Activated naive CD4-positive, alpha-beta T cell (primary cell): ENCODE measurements at places on chromosomes 7 and 10.

DNA sequence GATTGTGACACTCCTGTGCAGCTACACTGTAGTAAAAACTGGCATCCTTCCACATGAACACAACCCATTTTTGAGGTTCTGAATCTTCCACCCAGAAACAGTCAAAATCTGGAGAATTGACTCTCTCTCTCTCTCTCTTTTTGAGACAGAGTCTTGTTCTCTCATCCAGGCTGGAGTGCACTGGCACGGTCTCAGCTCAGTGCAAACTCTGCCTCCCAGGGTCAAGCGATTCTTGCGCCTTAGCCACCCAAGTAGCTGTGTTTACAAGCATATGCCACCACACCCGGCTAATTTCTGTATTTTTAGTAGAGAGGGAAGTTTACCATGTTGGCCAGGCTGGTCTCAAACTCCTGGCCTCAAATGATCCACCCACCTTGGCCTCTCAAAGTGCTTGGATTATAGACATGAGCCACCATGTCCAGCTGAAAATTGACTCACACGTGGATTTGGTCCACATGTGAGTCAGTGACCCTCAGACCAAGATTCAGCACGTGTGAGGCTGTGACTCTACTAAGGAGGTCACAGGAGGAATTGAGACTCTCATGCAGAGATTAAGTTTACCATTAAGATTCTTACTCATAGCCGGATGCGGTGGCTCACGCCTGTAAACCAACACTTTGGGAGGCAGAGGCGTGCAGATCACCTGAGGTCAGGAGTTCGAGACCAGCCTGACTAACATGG is 12.1 kb upstream of the ZNF107 start:
- no peak for DNase-seq

DNA sequence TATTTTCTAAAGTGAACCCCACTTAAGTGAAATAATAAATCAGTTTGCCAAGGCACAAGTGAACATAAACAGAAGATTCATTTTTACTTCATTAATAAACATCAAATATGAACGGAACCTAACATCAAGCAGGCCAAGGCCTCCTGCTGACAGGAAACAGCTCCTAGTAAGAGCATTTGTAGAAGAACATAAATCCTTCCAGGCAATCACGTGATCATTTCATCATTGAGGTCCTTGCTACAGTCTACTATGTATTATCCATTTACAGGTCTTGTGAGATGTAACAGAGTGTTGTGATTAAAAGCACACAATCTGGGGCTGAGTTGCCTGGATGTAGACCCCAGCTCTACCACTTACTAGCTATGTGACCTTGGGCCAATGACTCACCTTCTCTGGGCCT is 70.6 kb downstream of the CALD1 start:
- DNase-seq, result no peak

DNA sequence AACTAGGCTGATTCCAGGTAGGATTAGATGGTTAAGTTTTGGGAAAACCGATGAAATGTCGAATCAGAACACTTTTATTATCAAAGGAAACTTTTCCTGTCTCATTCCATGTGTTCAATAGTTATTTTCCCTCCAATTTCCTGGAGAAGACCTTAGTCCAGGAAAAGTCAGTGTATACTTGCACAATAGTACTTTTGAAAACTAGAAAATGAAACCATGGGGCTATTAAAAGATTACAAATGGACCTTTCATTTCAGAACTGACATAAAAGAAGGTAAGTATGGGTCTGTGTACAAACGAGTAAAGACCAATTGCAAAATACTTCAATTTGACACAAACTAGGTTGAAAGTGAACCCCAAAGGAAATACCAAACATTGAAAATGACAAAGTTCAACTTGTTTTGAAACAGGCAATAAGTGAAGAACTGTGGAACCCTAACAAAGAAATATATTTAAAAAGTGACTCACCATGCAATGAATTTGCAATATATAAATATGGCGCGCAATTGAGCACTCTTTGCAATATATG is 2.1 kb downstream of the AVPI1 start:
- DNase-seq, result no peak

GRCh38 chr10:23630885-23631284 is 192.0 kb downstream of the OTUD1 start:
- DNase-seq, result no peak

- DNase-seq, result no peak
Observed at GRCh38 chr10:2782265-2782664, 285.1 kb upstream of the PFKP start.

- DNase-seq, result no peak
Observed at GRCh38 chr10:35456153-35456720, 119.9 kb downstream of the CCNY start.

GRCh38 chr7:107427462-107427861 is 42.4 kb upstream of the GPR22 start:
- DNase-seq, result no peak

DNA sequence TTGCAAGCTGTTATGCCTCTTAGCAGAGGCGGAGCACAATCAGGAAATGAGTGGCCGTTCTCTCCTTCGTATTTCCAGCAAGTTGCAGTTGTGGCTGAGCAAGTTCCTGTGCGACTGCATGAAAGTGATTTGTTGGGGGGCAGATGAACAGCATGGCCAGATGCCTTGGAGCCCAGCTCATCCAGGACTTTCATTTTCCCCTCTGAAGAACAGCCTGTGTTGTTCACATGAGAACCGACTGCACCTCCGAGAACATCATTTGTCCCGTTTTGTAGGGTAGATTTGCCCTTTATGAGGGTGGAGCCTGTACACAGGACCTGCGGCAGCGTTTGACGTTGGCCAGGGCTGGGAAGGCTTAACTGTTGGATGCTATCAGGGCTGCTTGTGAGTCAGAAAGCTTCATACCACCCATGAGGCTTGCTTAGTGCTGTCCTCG is 4.4 kb downstream of the BAG3 start:
- DNase-seq, result peak; percentile 36

GRCh38 chr10:8919280-8919679 is 864.8 kb downstream of the GATA3 start:
- no peak for DNase-seq

GRCh38 chr10:24791084-24791726 is 67.5 kb upstream of the ARHGAP21 start:
- DNase-seq, result no peak

DNA sequence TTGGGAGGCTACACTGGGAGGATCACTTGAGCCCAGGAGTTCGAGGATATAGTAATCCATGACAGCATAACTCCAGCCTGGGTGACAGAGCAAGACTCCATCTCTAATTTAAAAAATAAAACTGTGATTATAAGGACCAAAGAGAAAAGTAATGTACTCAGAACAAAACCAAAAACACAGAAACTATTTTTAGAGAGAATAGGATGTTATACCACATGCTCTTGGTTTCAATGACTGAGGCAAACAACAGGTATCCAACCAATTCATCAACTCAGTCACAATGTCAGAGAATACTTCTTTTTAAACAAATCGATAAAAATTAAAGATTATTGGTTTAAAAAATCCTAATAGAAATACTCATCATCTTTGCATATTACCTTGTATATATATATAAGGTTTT is 186.7 kb downstream of the TPK1 start:
- DNase-seq, result no peak

DNA sequence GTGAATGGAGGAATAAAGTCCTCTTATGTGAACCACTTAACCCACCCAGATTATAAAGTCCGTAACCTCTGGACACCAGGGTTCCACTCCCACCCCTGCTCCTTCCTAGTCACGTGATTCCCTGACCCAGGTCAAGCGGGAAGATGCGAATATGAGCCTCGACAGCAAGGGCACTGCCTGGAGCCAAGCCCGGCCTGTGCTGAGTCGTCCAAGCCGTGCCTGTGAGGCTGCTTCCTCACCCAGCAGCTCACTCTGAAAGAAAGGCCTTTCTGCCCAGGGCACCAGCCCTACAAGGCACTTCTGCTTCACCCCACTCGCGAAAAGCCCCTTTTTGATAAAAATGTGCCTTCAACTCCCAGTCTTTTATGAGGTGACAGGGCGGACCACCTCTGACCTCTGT is 85.8 kb downstream of the CYTH3 start:
- DNase-seq, result no peak

GRCh38 chr7:16985621-16986020 is 103.8 kb upstream of the AGR3 start:
- no peak for DNase-seq

DNA sequence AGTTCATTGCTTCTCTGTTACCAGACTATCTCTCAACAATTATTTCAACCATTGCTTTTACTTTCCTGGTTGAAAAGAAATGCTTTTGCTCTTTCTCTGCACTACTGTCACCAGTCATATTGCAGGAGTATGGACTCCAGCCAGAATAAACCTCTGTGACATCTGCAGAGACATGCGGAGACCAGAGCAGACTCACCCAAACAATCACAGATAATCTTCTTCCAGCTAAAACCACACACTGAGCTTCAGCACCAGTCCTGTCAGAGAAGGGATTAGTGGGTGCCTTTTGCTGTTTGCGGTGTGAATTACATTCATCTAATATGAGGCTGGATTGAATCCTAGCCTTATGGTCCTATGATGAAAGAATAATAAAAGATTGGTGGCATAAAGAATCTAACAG is 258.6 kb downstream of the CNTNAP2 start:
- DNase-seq, result no peak

DNA sequence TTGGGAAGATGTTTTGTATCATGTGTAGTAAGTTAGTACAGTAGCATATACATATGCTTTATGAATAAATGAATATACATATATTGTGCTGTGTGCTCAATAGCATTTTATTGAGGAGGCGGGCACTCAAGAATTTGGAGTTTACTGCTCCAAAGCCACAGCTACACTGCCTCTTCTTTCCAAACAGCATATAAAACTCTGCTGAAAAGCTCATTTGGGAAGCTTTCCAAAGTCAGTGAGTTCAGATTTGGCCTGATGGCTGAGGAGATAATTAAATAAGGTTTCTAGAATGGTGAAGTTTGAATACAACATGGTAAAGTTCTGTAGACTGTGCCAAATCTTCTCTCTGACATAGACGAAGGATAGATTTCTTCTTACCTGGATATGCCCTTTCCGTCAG is 29.8 kb downstream of the CDK1 start:
- no peak for DNase-seq

GRCh38 chr10:95285556-95285955 is 5.2 kb downstream of the PDLIM1 start:
- no peak for DNase-seq

DNA sequence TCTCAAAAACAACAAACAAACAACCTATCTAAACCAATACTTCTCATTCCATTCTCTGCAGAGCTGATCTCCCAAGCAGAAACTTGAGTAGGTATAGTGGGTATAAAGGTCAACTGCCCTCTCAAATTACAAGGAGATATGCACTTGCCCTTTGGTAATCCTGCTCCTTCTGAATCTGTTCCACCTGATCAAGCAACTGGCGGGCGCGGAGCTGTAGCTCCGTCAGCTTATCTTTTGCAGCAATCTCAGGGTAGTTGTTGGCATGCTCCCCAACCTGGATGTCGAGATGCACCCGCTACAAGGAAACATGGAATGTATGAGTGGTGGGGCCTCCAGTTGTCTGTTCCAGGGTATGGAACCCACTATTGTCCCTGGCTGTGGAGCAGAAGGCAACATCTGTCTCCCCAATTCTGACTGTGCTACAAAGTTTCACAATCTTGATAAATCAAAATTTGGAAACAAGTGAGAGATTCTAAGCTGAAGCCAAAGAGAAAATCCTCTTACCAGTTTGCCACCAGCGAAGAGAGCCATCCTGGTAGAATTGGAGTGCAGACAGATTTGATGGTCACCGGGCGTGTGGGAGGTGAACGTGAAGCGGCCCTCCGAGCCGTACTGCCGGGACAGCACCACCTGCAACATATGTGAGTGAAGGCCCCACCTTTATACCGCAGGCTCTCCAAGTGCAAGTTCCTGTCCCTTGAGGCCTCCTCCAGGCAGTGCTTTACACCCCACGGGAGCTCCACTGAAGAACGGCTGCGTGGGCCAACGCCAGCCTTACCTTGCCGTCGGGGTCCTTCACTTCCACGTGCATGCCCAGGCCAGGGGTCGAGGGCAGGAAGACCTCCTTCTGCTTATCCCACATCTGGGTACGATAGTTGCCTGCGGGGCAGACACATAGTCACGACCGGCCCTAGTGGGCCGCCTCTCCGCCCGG is 819 bp downstream of the TMED4 start:
- peak; percentile 17 for DNase-seq

GRCh38 chr7:130374507-130374906 is 5.8 kb upstream of the CPA1 start:
- no peak for DNase-seq

GRCh38 chr10:21314906-21315644 is 210.4 kb downstream of the SKIDA1 start:
- no peak for DNase-seq

- DNase-seq, result no peak
Observed at GRCh38 chr7:109842386-109842785, 1248.5 kb upstream of the LRRN3 start.

DNA sequence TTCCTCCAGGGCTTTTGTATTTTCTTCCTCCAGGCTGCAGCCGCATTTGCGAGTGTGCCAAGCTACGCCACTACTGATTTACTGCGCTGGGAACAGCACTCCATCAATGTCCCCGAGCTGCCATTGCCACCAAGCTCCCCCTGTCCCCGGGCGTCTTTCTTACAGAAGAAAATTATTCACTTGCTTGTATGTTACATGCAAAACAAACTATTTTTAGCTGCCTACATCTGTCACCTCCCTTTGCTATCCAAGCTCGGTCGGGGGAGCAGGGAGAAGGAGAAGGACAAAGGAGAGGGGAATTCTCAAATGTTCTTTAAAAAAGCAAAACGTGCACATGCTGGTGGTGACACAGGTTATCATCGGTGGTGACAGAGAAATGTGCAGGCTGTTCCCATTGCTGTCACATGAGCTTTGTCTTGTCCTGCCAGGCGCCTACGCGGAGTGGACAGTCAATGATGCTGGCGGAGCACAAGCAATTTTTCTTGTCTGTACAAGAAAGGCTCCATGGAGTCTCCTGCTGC is 93.1 kb downstream of the ADARB2 start:
- DNase-seq, result no peak

- DNase-seq, result no peak
Observed at GRCh38 chr10:34313353-34313752, 501.7 kb downstream of the PARD3 start.

GRCh38 chr7:134946260-134946659 is 40.0 kb upstream of the AGBL3 start:
- no peak for DNase-seq

DNA sequence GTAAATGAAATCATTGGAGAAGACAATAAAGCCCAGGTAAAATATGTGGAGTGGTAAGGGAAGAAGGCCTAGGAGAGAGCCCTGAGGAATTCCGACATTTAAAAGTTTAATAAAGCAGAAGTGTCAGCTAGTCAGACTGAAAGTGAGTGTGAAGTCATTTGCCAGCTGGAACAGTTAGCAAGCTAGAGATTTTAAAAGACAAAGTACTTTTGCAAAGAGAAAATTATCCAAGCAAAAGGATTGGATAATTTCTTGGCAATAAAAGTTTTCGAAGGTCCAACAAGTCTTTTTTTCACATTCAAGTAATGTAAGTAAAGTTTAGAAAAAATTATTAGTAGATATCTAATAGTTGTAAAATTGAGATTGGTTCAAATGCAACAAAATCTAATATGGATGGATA is 27.1 kb upstream of the SEMA3C start:
- DNase-seq, result no peak

GRCh38 chr7:158109364-158110033 is 478.1 kb downstream of the PTPRN2 start:
- DNase-seq, result no peak

GRCh38 chr7:28502408-28502807 is 90.1 kb downstream of the CREB5 start:
- DNase-seq, result no peak
